Dorsolateral prefrontal cortex (tissue), 122 donors: ENCODE measurements at places on chromosomes 12 and 14. TPM values are rescaled to one million over a fixed set of nuclear protein-coding genes. Genes with fewer than 3 reads are reported as not detected.

GRCh38 chr12:2417481-2418160 is 364.8 kb downstream of the CACNA1C start:
- no peak for DNase-seq

GRCh38 chr14:95183082-95183481 is 25.8 kb upstream of the DICER1 start:
- DNase-seq = no peak

DNA sequence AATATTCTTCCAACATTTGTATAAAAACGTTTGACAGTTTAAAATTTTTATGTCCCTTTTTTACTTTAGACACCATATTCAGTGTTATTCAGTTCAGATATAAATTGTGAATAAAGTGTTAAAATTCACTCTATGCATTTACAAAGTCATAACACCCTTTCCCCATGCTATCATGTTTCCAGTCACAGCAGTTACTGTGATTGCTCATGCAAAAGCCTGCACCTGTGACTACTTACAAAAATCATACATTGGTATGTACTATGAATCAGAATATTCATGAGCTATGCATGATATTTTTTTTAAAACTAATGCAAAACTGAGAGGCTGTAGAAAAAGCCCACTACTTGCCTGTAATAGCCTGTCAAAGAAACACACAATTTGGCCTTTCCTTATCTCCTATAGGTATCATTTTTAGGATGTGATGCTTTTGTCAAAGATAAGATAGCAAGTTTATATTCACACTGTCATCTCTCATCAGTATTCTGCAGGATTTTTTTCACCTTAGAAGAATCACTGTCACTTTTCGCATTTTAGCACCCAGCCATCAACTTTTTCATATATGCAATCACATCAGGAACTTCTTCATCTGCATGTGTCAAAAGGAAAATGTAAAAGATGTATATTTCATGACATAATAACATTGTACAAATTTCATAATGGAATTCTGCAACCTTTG is 443.2 kb downstream of the C12orf50 start:
- no peak for DNase-seq

DNA sequence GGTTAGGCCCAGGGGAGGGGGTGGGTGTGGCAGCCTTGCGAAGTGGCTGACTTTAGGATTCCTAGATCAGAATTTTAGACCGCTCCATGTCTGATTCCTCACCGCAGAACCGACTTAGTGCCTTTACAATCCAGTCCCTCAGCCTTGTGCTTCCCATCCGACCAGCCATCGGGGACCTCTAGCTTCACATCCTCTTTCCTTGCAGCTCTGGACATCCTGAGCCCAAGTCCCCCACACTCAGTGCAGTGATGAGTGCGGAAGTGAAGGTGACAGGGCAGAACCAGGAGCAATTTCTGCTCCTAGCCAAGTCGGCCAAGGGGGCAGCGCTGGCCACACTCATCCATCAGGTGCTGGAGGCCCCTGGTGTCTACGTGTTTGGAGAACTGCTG is 557 bp downstream of the COPS7A start:
- DNase-seq = no peak

DNA sequence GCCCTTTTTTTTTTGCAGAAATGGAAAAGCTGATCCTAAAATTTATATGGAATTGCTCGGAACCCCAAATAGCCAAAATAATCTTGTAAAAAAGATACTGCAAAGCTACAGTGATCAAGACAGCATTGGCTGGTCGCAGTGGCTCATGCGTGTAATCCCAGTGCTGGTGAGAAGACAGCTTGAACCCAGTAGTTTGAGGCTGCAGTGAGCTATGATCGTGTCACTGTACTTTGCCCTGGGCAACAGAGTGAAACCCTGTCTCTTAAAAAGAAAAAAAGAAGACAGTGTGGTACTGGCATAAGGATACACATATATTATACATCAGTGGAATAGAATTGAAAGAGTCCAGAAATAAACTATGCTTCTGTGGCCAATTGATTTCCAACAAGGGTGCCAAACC is 5.4 kb downstream of the ITGB7 start:
- no peak for DNase-seq

DNA sequence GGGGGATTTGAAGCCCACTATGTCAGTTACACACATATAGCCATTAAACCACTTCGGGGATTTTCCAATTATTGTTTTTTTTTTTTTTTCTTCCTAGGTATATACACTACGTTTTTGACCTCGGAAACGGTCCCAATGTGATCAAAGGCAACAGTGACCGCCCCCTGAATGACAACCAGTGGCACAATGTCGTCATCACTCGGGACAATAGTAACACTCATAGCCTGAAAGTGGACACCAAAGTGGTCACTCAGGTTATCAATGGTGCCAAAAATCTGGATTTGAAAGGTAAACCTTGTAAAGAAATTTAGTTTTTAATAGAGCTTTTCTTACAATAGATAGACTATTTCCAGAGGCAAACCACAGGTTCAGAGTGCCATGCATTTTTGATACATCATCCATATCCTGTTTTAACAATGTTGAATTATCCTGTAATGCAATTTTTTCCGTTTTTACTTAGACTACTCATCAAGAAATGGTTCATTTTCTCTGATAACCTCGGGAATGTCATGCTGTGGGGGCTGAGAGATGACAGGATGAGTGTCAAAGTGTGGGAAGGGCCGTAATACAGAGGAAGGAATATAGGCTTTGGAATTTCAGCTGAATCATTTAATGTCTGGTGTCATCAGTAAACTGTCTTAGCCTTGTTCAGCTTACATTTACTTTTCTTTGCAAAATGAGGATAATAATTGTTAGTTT is 797.1 kb downstream of the NRXN3 start:
- no peak for DNase-seq

CEBPE gene
- not detected for total RNA-seq

FAM181A gene
- total RNA-seq = 3.5 TPM

LMO3 gene
- 336 TPM for total RNA-seq

SERPINA6 gene
- total RNA-seq = not detected

OR6C2 gene
- not detected for total RNA-seq
